Glutamatergic neuron (in vitro differentiated cells): ENCODE measurements at places on chromosomes 3 and 15. TPM values are rescaled to one million over a fixed set of nuclear protein-coding genes. Genes with fewer than 3 reads are reported as not detected.

DNA sequence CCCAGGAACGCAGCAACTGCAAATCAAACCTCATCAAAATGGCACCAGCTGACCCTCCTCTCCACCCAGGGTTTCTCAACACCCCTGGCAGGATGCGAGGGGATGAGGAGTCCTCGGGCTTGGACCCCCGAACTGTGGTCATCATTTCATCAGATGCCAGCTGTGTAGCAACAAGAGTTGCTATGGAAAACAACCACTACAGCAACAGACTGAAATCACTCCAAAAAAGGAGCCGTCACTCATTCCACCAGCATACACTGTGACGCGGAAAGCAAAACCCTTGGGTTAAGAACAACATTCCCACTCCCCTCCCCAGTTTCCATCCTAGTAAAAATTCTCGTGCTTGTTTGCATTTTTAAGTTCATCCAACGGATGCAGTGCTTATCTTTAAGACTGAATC is 40.1 kb downstream of the VGLL4 start:
- DNase-seq: no peak

GRCh38 chr3:168186293-168186983 is 90.7 kb upstream of the GOLIM4 start:
- no peak for DNase-seq

GRCh38 chr3:171849617-171850319 is 6.6 kb downstream of the TMEM212 start:
- DNase-seq: no peak

- DNase-seq: no peak
Measured at GRCh38 chr3:42101481-42101880, 10.3 kb downstream of the TRAK1 start.

LDHAL6B gene
- total RNA-seq: not detected

ACY1 gene
- 13.2 TPM for total RNA-seq

GRCh38 chr3:184350618-184351017 is 10.8 kb downstream of the CLCN2 start:
- no peak for DNase-seq

DNA sequence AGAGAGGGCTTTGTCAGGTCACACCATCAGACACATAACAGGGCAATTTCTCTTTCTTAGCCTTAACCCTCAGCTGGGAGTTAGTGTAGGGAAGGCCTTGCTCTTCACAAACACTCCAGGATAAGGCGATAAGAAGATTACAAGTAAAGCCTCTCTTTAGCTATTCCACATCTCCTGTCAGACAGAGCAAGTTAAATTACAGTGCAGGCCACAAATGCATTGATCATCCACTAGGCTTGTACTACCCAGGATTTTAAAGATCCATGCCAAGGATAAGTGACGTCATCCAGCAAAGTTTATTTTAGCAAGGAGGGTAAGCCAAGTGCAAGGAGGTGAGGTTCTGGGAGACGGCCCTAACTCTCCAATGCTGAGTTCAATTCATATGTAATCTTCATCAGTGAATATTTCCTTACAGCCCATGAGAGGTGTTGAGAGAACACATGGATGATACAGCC is 890.6 kb upstream of the NR2F2 start:
- no peak for DNase-seq

GP5 gene
- total RNA-seq: 0.15 TPM

- peak; percentile 29 for DNase-seq
Measured at GRCh38 chr3:47283591-47284364, 1.0 kb downstream of the KLHL18 start.

- no peak for DNase-seq
Measured at GRCh38 chr3:197305854-197306253, 7.4 kb upstream of the DLG1 start.

DNA sequence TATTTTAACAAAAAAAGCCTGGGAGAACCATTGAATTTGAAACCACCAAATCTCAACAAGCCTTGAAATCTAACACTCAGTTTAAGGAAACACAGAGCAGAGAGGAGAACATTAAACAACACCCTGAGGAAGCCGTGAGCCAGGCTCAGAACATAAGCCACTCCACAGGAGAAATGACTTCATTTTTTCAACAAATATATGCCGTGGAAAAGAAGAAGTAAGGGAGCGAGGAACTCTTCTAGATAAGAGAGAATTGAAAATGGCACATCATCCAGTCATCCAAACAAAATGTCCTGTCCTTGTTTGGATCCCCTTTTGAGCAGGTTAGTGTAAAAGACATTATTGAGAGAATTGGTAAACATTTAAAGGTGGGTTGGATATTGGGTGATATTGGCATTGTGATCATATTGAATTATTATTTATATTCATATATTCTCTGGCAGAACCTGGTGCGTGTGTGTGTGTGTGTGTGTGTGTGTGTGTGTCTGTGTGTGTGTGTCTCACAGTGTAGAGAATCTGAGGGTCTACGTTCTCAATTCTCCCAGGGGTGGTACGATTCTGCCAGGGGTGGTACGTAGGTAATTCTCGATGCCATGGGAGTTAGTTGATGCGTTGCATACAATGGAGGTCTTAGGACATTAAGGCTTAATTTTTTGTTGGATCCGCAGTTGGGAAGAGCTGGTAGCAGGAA is 94.4 kb downstream of the ST6GAL1 start:
- no peak for DNase-seq

DNA sequence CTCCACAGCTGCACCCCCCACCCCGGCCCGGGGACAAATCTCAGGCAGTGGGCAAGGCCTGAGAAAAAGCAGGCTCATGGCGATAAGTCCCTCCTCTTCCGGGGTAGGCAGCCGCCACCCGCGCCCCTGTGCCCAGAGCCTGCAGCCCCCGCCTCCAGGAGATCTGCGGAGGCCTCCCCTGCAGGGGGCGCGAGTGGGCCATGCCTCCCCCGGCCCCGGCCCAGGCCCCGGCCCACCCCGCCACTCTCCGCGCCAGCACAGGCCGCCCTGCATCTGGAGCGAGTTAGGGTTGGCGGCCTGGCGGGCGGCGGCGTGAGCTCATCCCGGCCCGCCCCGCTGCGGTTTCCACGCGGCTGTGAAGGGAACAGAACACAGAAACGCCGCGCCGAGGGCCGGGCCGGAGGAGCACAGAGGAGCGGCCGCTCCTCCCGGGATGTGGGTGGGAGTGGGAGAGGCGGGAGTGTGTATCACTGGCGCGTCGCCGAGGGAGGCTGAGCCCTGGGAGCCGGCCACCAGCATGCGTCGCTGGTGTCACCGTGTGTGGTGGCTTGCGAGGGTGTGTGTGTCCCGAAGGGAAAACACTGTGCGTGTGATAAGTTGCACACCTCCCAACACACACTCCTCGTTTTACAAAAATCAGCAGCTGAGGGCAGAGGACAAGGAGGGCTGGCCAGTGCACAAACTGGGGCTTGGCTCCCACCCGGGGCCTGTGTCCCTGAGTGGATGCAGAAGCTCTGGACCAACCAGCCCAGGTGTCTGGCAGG is 17.2 kb downstream of the MYL3 start:
- DNase-seq: peak; percentile 72

- DNase-seq: no peak
Measured at GRCh38 chr15:35445891-35446290, 100.1 kb downstream of the DPH6 start.

- DNase-seq: no peak
Measured at GRCh38 chr15:39597336-39597735, 16.5 kb downstream of the THBS1 start.
